Fibroblast of upper back skin (primary cell): ENCODE measurements at places on chromosomes 3 and 15.

- no peak for DNase-seq
Observed at GRCh38 chr3:155745795-155746550, 1.1 kb upstream of the PLCH1 start.

DNA sequence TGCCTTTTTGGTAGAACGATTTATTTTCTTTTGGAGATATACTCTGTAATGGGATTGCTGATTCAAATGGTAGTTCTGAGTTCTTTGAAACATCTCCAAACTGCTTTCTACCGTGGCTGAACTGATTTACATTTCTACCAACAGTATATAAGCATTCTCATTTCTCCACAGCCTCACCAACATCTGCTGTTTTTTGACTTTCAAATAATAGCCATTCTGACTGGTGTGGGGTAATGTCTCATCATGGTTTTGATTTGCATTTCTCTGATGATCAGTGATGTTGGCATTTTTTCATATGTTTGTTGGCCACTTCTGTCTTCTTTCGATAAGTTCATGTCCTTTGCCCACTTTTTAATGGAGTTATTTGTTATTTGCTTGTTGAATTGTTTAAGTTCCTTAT lies 154.0 kb downstream of the ABHD5 start:
- DNase-seq, result no peak

GRCh38 chr3:101913168-101913567 lies 63.9 kb downstream of the NFKBIZ start:
- peak; percentile 44 for DNase-seq

GRCh38 chr3:131933665-131934064 lies 101.1 kb downstream of the CPNE4 start:
- DNase-seq, result peak; percentile 18

- DNase-seq, result peak; percentile 100
Observed at GRCh38 chr3:190566043-190566933, 52.4 kb downstream of the IL1RAP start.
